Thoracic aorta endothelial cell (primary cell): ENCODE measurements at places on chromosomes 4 and X. TPM values are rescaled to one million over a fixed set of nuclear protein-coding genes. Genes with fewer than 3 reads are reported as not detected.

GSX2 gene
- total RNA-seq: not detected in 2 replicates

PITX2 gene
- 0.13 TPM in 1 of 2 replicates, not detected in the other for total RNA-seq

TLR3 gene
- total RNA-seq: 4.4 and 7.5 TPM in 2 replicates

VAMP7 gene
- total RNA-seq: 56.4 and 58.1 TPM in 2 replicates

ATOH1 gene
- not detected in 2 replicates for total RNA-seq

EVC gene
- 23.1 and 25.8 TPM in 2 replicates for total RNA-seq

PCDH7 gene
- total RNA-seq: 27.7 and 39.3 TPM in 2 replicates

RASL11B gene
- not detected in 2 replicates for total RNA-seq

TRIM60 gene
- total RNA-seq: not detected in 2 replicates

HERC6 gene
- 4.7 and 6.7 TPM in 2 replicates for total RNA-seq

NDNF gene
- total RNA-seq: not detected in 2 replicates

BEX2 gene
- 0.27 and 0.29 TPM in 2 replicates for total RNA-seq

MAGEC2 gene
- total RNA-seq: not detected in 2 replicates

ERAS gene
- not detected in 2 replicates for total RNA-seq

NLGN4X gene
- under 0.01 TPM in 1 of 2 replicates, not detected in the other for total RNA-seq
